ENCODE measurements at places on chromosomes 13 and 19. TPM values are rescaled to one million over a fixed set of nuclear protein-coding genes. Genes with fewer than 3 reads are reported as not detected.

DNA sequence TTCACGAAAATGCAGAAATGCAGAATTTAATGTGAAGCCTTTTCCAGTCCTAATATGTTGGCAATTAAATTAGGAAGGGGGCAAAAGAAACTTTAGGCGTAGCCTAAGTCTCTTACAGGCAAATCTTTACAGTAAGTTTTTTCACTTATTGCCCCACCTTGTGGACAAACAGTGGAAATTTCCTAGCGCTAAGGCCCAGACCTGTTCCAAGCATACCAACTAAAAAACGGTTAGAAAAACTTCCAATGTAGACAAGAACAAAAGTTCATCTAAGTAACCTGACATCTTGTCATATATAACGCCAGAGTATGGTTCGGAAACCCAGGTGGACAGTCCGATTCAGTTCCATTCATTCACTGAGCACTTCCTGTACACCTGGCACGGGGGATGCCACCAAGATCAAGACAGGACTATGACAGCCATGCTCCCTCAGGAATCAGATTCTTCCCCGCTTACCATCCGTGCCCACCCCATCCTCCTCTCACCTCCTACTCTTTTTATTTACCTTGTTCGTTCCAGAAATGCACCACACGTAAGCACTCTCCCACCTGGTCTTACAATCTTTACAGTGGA is 4.9 kb downstream of the ZAR1L start:
- peak; percentile 74 for DNase-seq

GRCh38 chr13:23516190-23516589 is 54.0 kb upstream of the TNFRSF19 start:
- peak; percentile 61 for DNase-seq

DNA sequence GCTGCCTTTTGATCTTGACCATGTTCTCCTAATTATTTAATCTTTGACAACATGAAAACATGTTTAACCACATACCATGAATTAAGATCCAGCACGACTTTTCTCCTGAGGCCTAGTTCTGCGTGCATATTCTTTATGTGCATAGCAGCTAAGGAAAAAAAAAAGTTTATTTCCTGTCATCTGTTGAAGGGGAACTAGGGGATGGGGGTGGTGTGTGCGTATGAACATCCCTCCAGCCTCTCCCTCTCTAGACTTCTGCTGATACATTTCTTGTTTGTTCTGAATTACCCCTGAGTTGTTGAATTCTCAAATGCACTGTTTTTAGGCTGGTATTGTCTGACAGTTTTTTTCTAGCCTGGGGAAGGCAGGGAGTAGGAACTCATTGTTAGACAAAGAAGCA is 543.3 kb downstream of the FGF9 start:
- DNase-seq: no peak

DNA sequence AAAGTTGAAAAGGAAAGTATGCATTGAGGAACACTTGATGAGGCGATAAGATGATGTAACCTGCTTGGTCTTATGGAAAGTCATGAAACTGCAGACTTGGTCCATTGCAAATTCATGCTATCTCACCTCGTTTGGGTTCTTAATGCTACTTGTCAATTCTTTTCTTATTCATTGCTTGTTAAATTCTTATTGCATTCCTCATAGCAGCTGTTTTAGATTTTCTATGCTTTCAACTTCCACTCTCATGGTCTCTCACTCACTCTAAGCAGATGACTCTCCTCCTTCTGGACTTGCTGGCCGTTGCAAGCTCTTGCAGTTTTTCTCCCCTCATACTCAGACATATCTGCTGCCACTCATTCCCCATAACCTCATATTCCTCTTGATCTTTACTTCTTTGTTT is 67.8 kb upstream of the CSNK1A1L start:
- no peak for DNase-seq

GRCh38 chr19:1423436-1424191 is 14.6 kb upstream of the RPS15 start:
- DNase-seq: no peak

GRCh38 chr13:84834201-84834600 is 951.9 kb upstream of the SLITRK1 start:
- no peak for DNase-seq

DNA sequence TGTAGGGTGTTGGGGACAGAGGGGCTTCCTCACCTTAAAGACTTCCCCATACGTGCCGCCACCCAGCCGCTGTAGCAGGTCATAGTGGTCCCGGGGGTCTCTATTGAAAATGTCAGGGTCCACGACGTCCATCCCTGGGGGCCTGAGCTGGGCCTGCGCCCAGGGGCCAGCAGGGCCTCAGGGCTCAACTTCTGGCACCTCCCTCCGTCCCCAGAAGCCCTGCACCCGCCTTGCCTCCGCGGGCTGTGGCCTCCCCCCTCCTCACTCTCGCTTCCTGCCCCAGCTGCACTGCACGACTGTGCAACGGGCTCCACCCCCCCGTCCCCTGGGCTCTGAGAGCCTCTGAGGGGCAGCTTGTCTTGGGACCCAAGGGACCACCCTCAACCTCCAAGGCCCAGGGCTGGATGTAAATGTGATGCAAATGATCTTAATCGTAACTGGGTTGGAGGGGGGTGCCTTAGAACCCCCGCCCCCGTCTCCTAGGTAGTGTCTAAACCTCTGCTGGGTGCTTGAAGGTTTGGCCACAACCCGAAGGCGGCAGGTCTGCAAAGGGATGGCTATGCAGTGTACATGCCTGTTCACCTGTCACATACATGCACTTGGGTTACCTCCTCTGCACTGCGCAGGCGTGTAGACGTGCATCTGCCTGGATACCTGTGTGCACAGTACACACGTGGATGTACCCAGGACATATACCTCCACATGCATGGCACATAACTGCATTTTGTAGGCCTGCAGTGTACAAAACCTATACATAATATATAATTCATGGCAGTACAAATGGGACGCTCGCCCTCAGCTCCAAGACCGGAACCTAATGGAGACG is at the start of gene MAP4K1:
Gene MAP4K1 (minus strand): TSS at position 190 of the 826 bp plus-strand sequence. CDS start 58 bp downstream, at position 132.
- no peak for DNase-seq

GRCh38 chr19:48445256-48445605 is 552 bp upstream of the GRWD1 start:
- DNase-seq: peak; percentile 84

DNA sequence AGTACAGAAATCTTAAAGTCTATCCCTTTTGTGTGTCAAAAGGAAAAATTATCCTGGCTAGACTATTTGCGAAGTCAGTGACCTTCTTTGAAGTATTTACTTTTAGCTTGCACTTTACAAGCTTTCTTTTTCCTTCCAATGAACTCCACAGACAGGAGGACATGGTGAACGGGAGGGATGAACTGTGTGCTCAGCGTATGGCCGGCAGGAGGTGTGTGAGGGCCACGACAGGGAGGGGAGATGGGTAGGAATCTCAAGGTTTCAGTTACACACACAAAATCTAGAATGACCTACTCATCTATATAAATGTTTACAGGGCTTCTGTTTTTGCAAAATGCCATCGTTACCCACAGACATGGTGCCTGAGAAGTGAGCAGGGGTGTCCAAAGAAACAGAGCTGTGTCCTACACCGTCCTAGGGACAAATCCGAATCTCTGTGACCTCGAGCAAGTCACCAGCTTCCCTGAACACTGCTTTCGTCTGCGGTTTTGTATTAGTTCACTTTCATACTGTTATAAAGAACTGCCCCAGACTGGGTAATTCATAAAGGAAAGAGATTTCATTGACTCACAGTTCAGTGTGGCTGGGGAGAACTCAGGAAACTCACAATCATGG is 537.2 kb downstream of the LIG4 start:
- peak; percentile 44 for DNase-seq

GRCh38 chr13:27022571-27023311 is 148.9 kb downstream of the USP12 start:
- DNase-seq: peak; percentile 8

The C2CD4C gene
- 1.1 TPM for total RNA-seq

The RFPL4AL1 gene
- not detected for total RNA-seq

The C19orf18 gene
- total RNA-seq: not detected

The OR7C1 gene
- total RNA-seq: 0.05 TPM

The LYPD3 gene
- total RNA-seq: 0.59 TPM

The IGFL3 gene
- total RNA-seq: not detected

Measured in SK-MEL-5 (cell line).